ENCODE measurements at places on chromosomes 2 and 18.

DNA sequence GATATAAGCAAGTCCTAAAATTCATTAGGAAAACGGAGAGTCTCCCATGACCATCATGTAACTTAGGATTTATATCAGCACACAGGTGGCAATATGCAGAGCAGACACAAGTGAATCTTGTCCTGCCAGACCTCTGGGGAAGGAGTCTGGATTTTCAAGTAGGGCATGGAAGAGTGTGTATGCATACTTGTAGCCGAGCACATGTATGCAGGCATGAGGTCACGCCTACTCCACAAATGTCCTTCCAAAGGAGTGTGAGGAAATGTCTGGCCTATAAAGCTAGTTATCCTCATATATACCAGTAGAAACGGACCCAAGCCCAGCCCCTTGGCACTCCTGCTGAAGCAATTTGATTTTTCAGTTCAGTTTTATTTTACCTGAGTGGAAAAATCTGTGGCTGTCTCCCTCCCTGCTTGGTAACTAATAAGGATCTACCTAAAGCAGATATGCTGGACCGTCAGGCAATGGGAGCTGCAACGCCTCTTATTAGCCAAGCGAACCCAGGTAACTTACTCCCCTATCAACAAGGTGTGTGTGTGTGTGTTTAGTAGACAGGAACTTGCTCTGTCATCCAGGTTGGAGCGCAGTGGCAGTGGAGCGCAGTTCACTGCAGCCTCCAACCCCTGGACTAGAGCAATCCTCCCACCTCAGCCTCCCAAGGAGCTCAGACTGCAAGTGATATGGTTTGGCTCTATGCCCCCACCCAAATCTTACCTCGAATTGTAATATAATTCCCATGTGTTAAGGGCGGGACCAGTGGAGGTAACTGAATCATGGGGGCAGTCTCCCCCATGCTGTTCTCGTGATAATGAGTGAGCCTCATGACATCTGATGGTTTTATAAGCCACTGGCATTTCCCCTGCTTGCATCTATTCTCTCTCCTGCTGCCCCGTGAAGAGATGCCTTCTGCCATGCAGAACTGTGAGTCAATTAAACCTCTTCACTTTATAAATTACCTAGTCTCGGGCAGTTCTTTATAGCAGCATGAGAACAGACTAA lies 2.8 kb downstream of the STAT1 start:
- no peak for DNase-seq

DNA sequence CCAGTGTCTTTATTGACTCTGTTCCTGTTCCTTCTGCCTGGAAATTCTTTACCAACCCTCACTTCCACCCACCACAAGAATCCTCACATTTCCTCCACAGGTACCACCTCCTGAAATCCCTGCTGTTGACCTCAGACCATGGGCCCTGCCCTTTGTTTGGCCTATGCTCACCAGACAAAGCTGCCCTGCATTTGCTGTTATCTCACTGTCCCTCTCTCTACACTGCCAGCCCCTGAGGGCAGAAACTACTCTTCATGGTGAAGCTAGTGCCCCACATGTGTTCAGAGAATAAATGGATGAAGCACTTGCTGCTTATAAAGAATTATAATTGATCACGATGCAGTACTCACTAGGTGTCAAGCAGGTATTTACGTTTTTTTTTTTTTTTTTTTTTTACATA lies 608.4 kb downstream of the TSN start:
- DNase-seq: no peak

GRCh38 chr2:99864561-99865553 lies 277.5 kb downstream of the AFF3 start:
- no peak for DNase-seq

DNA sequence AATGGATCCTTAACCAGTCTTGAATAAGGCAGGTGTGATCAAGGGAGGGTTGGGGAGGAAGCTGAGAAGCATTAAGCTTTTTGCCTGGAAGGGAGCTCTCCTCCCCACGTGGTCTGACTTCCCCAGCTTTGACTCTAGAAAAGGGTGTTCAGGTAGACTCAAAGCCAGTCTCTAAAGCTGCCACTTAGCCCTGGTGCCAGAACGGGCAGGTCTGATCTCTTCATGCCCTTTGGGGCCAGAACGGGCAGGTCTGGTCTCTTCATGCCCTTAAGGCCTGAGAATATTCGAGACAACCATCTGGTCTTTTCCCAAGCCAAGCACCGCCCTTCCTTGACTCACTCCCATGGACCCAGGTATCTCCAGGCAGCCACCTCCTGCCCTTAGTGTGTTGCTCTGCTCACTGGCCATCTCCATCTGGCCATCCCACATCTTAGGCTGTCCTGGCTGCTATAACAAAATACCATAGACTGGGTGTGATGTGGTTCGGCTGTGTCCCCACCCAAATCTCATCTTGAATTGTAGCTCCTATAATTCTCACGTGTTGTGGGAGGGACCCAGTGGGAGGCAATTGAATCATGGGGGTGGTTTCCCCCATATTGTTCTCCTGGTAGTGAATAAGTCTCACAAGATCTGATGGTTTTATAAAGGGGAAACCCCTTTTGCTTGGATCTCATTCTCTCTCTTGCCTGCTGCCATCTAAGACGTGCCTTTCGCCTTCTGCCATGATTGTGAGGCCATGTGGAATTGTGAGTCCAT lies 59.4 kb downstream of the SNORC start:
- DNase-seq: no peak
